ENCODE measurements at places on chromosomes 1 and 21. TPM values are rescaled to one million over a fixed set of nuclear protein-coding genes. Genes with fewer than 3 reads are reported as not detected.

The RGS8 gene
- total RNA-seq = not detected

The SPATC1L gene
- 4.4 TPM for total RNA-seq

The TSTD1 gene
- 10.1 TPM for total RNA-seq

The OR2G6 gene
- total RNA-seq = not detected

The ZNF593OS gene
- total RNA-seq = not detected

The HSF2BP gene
- total RNA-seq = 2.8 TPM

The KCNK2 gene
- total RNA-seq = 16.3 TPM

The GUCA2A gene
- total RNA-seq = not detected

The PRAMEF14 gene
- total RNA-seq = not detected

The NKAIN1 gene
- total RNA-seq = 0.26 TPM

The ADCY10 gene
- under 0.01 TPM for total RNA-seq

Measured in smooth muscle cell of the pulmonary artery (primary cell).